Stimulated activated CD8-positive, alpha-beta memory T cell treated with anti-CD3 and anti-CD28 coated beads, Interleukin-15, amount 100 ng/mL, for 4 hours (primary cell): ENCODE measurements at places on chromosomes 16 and 17.

GRCh38 chr17:63622574-63623390 lies 565 bp downstream of the MAP3K3 start:
- DNase-seq: no peak

- no peak for DNase-seq
Measured at GRCh38 chr17:60862482-60862881, 184.8 kb downstream of the BCAS3 start.

DNA sequence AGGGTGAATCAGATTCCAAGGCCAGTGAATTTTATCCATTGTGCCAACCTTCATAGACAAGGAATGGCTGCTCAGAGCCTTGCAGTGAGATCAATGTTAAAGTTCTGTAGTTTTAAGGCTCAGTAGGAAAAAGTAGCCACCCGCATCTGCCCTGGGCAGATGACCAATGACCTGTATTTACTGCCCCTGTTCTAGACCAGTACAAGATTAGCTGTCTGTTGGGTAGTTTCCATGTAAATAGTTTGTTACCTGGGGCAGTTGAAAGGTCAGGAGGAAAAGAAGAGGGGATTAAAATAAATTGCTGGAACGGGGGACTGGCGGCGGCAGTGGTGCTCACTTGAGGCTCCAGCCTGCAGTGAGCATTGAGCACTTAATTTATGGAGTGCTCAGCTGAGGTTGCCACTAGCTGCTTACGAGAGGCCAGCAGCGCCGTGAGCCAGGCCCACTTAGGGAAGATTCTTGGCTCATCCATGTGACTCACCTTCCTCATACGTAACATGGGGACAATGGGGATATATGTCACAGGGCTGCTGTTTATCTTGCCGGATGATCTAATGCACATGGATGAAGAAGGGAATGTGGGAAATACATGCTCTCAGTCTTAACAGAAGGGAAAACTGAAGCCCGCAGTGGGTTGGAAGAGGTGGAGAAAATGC lies 10.7 kb upstream of the NOS2 start:
- no peak for DNase-seq

- no peak for DNase-seq
Measured at GRCh38 chr17:4326608-4327007, 39.9 kb downstream of the UBE2G1 start.

DNA sequence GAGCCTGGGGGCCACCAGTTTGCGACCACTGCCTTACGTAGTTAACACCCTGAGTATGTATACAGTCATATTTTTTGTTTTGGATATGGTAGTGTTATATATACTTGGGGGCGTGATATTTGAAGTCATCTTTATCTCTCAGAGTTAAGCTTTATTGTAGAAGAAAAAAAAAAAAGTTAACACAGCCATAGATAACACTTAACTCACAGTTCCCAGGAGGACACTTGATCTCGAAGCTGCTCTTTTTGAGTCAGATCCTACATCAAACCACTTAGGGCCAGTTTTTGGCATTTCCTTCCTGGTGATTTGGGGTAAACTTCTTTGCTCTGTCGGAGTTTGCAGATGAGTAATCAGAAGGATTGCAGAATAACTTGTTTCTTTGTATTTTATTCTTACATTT lies 5.8 kb downstream of the ITPRIPL2 start:
- no peak for DNase-seq

GRCh38 chr16:11030990-11031510 lies 86.7 kb downstream of the CLEC16A start:
- no peak for DNase-seq

DNA sequence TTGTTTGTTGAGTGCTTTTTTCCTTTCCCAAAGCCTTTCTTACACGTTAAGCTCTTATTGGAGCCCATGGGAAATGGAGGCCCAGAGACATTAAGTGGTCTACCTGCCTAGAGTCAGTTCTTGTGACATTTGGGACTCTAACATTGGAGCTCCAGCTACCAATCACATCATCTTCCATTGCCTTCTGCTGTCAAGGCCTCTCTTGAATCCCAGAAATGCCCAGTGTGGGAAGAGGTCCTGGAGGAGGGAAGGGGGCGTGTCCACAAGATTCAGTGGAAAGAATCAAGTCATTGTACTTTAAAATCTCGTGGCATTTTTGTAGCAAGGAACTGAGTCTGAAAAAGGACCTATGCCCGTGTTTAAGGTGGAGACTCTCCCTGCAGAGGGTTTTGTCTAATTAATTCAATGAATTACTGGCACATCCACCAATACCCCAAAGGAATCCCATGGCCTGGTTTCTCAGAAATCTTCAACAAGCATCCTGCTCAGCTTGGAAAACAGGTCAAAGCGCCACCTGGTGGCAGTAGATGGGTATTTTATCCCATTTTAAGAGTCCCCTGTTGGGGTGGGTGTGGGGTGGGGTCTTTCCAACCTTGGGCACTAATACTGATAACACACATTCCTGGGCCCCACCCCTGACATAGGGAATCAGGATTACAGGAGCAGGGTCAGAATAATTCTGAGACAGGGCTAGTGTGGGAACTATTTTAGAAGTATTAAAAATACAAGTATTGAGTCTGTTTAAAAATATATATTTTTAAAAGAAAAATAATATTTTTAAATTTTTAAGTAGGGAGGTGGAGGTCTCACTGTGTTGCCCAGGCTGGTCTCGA lies 24.6 kb downstream of the GPT2 start:
- peak; percentile 32 for DNase-seq
